ENCODE measurements at places on chromosomes 3 and 15.

- no peak for DNase-seq
These were observed at the start of gene STAC for GRCh38 chr3:36380221-36381031. TSS of gene STAC (plus strand) at chr3:36380504. CDS start at chr3:36380644, 140 bp downstream.

DNA sequence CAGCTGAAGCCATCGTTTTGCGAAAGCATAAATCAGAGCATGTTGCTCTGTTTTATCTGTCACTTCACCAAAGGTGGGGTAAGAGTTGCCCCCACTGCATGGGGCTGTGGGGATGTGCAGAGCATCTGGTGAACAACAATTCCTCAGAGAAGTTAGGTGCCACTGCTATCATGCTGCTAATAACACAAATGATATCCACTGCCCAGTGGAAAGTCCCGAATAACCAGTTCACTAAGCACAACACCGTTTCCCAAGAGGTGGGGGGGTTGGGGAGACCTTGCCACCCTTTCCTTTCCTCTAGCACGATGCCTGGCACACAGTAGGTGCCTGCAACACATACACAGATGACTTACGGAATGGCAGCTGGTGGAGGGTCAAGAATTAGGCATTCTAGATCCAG is 38.6 kb downstream of the FAM3D start:
- no peak for DNase-seq

GRCh38 chr3:87949879-87950208 is 109.0 kb downstream of the CGGBP1 start:
- no peak for DNase-seq

DNA sequence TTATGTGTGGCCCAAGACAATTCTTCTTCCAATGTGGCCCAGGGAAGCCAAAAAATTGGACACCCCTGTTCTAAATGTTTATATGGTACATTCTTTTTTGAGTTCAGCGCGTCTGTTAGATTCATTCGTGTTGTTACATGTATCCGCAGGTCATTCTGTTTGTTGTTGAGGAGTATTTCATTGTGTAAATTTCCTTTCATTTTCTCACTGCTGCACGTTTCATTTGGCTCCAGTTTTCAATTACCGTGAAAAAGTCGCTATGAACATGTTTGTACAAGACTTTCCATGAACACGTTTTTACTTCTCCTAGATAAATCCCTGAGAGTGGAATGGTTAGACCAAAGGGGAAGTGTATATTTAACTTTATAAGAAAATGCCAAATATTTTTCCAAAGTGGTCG is 7.5 kb upstream of the OPA1 start:
- no peak for DNase-seq

GRCh38 chr15:52252781-52253180 is 42.8 kb downstream of the MYO5C start:
- DNase-seq = no peak

- no peak for DNase-seq
These were observed 1.4 kb downstream of the PGPEP1L start for GRCh38 chr15:99006146-99006545.

- no peak for DNase-seq
These were observed 133.8 kb upstream of the RARB start for GRCh38 chr3:25294169-25294805.

GRCh38 chr3:70108546-70108945 is 109.0 kb downstream of the SAMMSON start:
- no peak for DNase-seq

- no peak for DNase-seq
These were observed 20.1 kb downstream of the GXYLT2 start for GRCh38 chr3:72907731-72908620.

GRCh38 chr3:133593243-133593642 is 19.8 kb downstream of the CDV3 start:
- DNase-seq = no peak

- no peak for DNase-seq
These were observed 122.8 kb upstream of the PRR20G start for GRCh38 chr3:127410678-127411077.

- peak; percentile 11 for DNase-seq
These were observed 117.4 kb upstream of the MBNL1 start for GRCh38 chr3:152151216-152151876.

DNA sequence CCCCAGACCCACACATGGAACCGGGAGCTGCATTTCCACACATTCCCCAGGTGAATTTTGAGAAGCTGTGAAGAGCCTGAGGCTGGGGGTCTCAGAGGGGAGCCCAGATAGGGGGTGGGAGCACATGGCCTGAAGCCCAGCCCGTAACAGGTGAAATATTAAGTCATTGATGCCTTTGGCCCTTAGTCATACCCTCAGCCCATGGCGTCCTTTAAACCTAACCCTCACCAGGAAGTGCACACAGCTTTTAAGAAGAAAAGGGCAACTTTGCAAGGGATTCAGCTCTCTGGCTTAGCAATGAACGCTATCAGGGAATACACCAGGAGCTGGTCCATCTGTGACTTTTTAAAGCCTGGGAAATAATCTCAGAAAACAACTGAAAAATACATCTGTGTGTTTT is 40.6 kb downstream of the WNT7A start:
- DNase-seq = no peak

GRCh38 chr3:49269443-49270155 is 7.4 kb downstream of the C3orf62 start:
- no peak for DNase-seq

DNA sequence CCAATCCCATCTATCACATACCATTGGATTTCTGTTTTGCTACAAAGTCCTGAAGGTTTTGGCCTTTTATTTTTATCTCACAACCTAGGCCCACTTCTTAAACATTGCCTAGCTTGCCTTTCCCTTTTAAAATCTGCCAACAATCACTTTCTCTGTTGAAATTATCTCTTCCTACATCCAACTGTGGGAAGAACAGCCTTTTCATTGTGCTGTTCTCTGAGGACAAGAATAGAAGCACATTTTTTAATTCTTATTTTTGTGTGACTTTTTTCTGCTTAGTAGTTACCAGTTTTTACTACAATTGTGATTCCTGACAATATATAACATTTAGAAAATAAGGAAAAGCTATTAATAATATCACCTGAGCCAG is 159.2 kb downstream of the CNTN6 start:
- DNase-seq = no peak

DNA sequence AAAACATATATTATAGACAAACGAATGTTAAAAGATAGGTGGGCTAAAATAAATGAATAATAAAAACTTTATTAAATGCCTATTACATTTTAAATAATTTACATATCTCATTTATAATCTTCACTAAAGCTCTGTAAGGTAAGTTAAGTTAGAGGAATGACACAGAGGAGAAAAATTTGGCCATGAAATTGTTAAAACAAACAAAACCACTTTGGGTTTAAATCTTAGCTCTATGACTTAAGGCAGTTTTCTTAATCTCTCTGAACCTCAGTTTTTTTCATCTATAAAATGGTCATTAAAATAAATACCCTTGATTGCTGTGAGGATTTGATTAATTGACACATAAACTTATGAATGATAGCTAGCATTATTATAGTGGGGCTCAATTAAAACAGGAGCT is 404.8 kb upstream of the ATP11B start:
- no peak for DNase-seq

- DNase-seq = no peak
These were observed 3.3 kb downstream of the LRRK1 start for GRCh38 chr15:100922192-100923040.

DNA sequence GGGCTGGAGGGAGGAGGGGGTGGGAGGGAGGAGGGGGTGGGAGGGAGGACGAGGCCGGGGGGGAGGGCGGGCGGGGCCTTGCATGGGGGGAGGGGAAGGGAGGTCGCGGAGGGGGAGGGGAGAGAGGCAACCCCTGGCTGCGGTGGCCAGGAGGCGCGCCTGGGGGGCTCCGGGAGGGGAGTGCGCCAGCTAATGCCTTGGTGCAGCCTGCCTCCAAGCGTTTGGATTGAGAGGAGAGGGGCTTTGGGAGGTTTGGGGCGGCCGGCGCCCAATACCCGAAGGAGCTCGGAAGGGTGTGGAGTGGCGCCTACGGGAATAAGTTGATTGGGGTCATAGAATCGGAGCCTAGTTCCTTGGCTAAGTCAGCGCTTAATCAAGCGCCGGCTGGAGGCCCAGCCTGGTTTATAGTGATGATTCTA is 557 bp downstream of the TFG start:
- no peak for DNase-seq

GRCh38 chr3:185654758-185655145 is 68.7 kb downstream of the SENP2 start:
- no peak for DNase-seq

DNA sequence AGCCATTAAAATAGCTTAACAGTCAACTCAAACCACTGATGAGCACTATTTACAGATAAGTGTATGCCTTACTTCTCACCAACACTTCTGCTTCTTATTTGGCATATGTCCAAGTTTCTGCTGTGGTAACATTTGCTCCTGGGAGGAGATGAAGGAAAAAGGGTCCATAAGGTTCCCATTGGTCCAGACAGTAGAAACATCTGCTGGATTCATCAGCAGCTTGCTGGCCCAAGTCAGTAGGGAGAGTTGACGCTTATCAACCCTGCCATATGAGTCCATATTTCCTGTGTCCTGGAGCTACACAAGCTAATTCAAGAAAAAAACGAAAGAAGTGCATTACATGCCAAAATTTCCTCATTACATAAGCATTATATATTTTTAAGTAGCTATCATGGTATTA is 824.5 kb downstream of the CADM2 start:
- DNase-seq = no peak

DNA sequence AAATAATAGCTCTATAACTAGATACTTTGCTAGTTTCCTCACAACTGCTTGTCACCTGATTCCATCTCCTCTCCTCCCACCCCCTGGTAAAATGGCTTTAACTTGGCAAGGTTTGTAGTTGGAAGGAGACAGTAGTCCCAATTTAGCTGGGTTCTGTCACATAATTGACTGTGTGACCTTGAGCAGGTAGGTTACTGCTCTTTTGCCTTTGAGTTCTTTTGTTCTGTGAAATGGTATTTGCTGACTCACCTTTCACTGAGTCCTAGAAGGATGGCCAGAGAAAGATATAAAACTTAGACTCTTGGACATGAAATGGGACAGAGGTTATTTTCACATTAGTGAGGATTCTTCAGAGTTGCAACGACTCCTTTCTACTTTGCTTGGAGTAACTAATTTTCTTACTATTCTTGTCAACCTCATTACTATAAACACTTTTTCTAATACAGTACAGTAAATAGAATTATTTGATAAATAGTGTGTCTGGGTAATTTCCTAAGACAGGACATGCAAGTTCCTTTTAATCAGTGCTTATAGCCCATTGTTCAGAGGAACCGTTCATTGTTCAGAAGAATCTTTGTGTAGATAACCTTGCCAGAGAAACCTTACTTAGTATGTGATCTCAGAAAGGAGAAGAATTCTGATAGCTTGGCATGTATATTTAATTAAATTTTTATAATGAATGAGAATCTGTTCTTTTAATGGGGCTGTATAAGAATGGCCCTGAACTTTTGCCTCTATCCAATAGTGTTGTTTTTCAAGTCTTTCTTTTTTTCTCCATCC is 14.3 kb downstream of the AKAP13 start:
- no peak for DNase-seq

GRCh38 chr3:173065543-173065981 is 75.5 kb downstream of the SPATA16 start:
- DNase-seq = no peak

DNA sequence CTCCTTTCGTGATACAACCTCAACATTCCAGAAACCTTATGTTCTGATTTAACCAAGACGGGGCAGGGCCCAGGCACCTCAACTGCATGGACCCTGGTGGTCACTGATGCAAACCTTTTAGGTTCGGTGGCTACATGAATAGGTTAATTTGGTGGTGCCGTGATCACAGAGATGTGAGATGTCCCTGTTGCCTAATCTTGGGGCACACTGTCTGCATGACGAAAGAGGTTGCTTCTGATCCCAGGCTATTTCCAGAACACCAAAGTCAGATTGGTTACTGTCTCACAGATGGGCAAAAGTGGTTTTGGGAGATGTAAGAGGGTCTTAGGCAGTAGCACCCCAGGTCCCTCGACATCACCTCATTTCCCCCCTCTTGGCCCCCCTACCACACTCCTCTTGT is 4.0 kb upstream of the CCR1 start:
- no peak for DNase-seq

- DNase-seq = peak; percentile 68
These were observed 46.1 kb downstream of the BTD start for GRCh38 chr3:15647611-15648167.

DNA sequence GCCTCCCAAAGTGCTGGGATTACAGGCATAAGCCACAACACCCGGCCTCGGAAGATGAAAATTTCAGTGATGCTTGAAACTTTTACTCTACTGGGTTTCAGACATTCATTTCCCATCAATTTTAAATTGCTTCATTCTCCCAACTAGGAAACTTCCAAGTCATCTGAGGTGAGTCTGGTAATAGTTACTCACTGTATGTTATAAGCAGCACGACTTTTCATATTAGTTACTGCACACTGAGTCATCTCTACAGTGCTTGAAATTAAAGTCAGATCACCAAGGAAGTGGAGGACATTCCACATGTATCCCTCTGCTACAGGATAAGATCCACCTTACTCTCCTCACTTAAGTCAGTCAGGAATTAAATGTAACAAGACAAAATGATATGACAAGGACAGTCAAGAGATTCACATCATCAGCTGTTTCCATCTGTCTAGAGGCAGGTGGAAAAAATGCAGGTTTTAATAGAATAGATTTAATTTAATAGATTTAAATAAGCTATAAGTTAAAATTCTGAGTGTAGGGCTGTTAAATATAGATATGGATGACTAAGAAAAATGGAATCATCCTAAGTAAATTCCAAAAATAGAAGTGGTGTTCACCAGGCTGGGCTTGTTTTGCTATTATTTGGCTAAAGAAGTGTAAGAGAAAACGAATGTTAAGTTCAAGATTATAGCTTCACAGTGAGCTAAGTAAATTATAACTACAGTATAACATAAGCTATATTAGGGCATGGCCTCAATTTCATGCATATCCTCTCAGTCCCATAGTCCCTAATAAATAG is 104.4 kb downstream of the TMCO5A start:
- no peak for DNase-seq

DNA sequence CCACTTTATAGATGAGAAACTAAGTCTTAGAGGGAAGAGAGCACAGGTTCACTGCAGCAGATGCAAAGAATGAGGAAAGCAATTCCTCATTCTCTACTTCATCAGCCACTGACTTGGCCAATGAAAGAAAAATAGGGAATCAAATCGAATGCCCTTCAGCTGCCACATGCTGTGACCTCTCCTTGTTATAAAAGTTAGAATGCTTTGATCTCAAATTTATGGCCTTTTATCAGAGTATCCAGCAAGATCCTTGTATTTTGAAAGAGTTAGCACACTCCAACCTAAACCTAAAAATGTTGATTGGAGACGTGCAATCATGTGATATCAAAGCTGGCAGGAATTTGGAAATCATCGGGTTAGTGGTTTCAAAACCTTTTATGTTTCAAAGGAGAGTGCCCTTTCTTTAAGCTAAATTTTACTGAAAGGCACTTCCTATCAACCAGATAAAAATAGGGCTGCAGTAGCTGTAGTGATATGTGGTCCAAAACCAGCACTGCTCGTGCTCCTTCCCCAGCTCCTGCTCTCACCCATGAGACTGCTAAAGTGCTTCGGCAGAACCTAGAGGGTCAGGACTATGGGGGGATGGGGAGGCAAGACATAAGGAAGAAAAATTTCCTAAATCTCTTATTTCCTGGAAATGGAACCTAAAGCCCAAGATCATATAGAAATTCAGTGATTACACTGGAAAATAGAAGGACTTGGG is 617.0 kb downstream of the PYDC2 start:
- DNase-seq = no peak

- no peak for DNase-seq
These were observed 40.0 kb downstream of the ATP2C1 start for GRCh38 chr3:130933801-130934345.

Measured in activated CD4-positive, alpha-beta T cell treated with anti-CD3 and anti-CD28 coated beads, Interleukin-2, amount 50 U/mL, for 24 hours (primary cell).